NCI-H1694 treated with DMSO at 0.1 percent for 48 hours (cell line): ENCODE measurements at places on chromosomes 16 and 17.
A peak's percentile ranks its signal among the peaks of the same experiment; 100 is the strongest.

DNA sequence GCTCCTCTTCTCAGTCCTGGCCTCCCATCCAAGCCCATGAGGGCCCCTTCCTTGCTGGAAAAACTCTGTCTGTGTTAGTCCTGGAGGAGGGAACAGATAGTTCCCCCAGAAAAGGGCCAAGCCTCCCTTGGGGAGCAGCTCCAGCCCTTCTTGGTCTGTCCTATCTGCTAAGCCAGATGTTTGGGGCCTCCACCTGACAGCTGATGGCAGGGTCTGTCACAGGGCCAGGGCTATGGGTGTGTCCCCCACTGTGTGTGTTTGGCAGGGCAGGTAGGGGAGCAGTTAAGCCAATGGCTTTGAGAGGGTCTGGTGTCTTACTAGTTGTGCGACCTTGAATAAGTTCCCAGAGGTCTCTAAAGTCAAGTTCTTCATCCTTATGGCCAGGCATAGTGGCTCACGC is 13.6 kb upstream of the SLC4A1 start:
- no peak for DNase-seq

DNA sequence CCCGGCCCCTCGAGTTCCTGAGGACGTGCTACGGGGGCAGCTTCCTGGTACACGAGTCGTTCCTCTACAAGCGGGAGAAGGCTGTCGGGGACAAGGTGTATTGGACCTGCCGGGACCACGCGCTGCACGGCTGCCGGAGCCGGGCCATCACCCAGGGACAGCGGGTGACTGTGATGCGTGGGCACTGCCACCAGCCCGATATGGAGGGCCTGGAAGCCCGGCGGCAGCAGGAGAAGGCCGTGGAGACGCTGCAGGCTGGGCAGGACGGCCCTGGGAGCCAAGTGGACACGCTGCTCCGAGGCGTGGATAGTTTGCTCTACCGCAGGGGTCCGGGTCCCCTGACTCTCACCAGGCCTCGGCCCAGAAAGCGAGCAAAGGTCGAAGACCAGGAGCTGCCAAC is 21.4 kb downstream of the FLYWCH1 start:
- no peak for DNase-seq

- DNase-seq = no peak
These were observed 27.5 kb downstream of the GGA2 start for GRCh38 chr16:23482778-23483177.

DNA sequence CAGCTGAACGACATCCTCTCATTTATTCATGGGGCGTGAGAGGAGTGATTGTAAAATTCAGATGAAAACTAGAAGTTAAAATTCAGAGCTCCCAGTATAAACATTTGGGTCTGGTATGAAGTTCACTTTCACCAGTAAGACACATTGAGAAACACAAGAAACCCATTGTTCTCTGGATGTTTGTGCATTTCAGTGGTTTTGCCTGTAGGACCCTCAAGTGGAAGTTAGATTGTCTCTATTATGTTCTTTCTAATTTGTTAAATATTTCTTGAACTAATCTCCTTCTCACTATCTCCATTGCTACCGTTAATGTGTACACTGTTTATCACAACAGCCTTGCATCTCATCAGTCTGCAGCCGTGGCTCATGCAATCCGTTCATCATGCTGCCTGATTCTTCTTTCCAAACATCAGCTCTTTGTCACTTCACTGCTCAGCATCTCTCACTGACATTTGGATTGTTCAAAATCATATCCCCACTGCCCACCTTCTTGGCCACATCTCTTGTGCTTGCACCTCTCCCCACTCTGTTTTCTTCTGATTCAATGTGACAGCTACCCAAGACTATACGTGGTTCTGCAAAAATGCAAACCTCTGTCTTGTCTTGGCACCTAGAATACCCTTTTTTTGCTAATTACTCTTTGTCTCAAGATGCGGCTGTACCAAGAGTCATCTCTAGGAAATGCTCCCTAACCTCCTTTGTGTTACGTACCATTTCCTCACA is 49.5 kb downstream of the HLF start:
- no peak for DNase-seq

GRCh38 chr17:69088643-69089200 is 28.0 kb upstream of the ABCA9 start:
- no peak for DNase-seq

DNA sequence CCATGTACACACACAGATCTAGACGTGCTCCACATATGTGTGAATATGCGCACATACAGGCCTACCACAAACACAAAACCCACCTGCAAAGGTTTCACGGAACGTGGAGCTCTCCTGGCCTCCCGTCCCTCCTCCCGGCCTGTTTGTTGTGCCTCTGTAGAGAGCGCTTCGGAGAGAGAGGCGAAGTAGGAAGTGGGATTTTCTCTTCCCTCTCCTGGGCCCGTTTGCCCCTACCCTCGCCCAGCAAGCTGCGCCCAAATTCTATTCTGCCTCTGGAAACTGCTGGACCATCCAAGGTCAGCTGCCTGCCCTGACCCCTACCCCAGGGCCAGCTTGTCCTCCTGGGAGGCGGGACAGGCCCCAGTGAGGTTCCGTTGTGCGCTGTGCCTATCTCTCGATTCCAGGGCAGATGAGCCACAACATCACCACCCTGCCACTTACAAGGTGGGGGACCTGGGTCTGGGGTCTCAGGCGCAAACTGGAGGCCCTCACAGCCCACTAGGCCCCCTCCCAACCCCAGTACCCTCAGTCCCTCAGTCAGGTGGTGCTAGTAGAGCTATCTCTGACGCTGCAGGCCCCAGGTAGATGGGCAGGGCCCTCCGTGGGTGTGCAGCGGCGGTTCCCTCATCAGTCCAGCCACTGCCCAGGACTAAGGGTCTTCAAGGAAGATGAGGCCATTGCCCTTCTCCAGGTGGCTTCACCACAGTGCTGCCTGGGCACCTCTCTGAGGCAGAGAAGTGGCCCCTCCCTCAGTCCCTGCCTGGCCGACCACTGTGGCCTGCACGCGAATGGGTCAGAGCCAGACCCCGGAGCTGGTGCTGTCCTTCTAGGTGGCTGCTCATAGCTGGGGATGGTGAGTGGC is 54.2 kb downstream of the BEAN1 start:
- DNase-seq = no peak

- peak; percentile 3 for DNase-seq
These were observed 436.2 kb upstream of the ZFHX3 start for GRCh38 chr16:73483934-73484711.

DNA sequence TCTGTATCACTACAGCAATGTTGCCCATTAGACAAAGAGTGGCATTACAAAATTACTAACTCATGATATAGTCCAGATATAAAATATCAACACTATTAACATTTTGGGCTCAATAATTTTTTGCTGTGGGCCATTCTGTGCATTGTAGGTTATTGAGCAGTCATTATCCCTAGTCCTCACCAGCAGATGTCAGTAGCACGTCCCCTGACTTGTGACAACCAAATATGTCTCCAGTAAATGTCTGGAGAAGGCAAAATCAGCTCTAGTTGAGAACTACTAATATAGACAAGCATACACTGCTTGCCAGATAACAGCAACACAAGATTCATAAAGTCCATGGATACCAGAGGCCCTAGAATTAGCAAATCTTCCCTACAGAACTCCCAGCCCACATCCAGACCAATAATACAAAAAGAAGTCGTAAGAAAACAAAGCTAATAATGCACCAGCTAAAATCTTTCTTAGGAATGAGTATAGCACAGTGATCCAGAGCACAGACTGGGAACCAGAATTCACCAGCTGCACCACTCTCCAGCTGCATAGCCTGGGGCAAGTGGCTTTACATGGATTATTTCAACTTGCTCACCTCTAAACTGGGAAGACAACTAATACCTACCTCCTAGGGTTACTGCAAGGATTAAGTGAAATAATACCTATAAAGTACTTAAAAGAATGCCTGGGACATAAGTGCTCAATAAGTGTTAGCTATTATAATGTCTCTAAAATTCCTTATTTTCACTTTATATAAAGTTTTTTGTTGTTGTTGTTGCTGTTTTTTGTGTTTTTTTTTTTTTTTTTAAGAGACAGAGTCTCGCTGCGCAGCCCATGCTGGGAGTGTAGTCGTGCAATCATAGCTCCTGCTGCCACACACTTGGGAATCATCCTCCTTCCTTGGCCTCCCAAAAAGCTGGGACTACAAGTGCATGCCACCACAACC is 23.7 kb downstream of the HELZ start:
- DNase-seq = peak; percentile 53

GRCh38 chr16:450385-450784 is 24.9 kb downstream of the RAB11FIP3 start:
- no peak for DNase-seq

DNA sequence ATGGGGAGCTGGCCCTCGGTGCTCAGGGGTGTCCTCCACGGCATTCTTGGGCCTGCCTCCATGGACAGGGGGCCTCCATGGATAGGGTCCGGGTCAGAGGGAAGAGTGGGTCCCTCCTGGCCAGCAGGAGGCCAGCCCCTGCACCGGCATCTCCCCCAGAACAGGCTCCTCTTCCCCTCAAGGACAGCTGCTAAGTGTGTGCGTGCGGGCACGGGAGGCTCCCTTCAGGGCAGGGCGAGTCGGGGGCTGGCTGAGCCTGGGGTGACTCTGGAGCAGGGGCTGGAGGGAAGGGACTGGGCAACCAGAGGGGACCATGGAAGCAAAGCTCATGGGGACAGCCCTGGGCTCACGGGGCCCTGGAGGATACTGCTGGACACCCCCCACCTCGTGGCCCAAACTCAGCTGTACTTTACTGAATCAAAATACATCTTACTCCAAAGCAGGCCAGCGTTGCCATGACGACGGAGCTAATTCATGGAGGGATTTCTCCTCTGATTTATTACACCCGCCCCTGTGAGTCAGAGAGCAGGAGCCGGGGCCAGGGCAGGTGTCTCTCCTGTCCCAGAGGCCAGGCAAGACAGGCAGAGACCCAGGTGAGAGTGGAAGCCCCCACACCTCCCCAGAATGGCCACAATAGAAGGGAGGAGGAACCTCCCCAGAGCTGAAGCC is 2.1 kb downstream of the CASKIN1 start:
- DNase-seq = no peak

- peak; percentile 54 for DNase-seq
These were observed 3.9 kb downstream of the VPS35L start for GRCh38 chr16:19559242-19559910.

GRCh38 chr17:42618442-42619150 is 9.1 kb downstream of the TUBG1 start:
- DNase-seq = peak; percentile 7

GRCh38 chr17:14306596-14306995 is 5.7 kb downstream of the HS3ST3B1 start:
- no peak for DNase-seq

DNA sequence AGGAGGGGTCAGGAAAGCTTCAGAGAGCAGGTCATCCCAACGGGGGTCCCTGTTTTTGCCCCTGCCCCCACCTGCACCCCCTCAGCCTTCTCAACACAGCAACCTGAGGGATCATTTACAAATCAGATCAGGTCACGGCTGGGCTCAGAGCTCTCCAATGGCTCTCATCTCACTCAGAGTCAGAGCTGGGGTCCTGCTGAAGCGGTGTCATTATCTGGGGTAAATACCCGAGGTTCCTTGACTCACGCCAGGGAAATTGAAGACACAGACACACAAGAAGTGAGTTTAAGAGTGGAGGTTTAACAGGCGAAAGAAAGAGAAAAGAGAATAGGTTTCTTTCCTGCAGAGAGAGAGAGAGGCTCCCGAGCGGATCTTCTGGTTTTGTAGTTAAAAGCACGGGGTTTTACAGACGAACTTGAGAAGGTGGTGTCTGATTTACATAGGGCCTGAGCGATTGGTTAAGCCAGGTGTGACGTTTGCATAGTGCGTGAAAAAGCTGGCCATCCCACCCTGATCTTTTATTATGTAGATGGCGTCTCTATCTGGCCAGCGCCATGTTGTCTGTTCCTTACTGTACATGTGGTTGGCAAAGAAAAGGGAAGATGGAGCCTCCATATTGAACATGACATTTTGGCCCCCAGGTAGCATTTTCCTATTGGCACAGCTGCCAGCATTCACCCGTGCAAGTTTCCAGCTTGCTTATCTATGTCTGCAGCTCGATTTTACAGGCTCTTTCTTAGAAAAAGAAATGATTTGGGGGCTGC is 51.4 kb downstream of the WSB1 start:
- no peak for DNase-seq

DNA sequence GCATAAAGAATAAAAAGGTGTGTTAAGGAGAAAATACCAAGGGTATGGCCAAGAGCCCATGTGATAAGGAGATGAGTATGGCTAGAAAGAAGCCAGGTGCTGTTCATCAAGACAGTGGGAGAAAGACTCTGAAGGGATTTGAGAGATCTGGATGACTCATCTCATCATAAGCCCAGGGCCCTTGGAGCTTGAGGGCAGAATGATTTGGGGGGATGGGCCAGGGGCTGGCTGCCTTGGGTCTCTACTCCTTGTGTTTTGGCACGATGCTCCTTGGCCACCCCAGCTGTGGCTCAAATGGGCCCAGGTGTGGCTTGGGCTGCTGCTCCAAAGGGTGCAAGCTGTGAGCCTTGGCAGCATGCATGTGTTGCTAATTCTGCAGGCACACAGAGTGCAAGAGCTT is 14.5 kb upstream of the TNFRSF13B start:
- no peak for DNase-seq

DNA sequence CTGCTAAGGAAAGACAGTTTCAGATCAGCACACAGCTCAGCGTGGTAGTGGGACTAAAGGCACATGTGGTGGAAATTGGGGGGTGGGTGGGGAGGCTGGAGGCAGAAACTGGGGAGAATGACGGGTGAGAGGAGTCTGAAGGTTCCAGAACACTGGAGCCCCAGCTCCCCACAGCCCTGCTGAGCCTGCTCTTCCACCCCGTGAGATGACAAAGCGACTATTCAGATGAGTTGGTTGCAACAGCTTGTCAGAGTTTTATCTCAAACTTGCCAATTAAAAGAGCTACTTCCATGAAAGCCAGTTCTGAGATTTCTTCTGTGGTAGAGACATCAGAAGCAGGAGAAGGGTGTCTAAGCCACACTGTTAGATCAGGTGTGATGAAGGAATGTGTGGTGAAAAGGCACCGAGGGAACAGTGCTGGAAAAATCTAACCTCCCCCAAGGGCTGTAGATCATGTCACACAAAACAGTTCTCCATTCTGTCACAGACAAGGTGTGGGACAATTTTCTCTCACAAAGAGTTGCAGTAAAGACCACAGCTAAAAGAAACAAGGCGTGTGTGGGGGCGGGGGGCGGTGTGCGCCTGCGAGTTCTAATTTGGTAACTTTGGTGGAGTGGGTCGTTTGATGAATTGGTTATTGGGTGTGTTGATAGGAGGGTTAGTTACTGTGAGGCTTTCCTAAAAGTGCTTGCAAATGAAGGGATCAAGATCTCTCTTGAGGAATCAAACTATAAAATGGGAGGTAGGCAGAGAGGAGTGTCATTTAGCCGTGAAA is 39.0 kb downstream of the CCDC182 start:
- DNase-seq = no peak

- DNase-seq = no peak
These were observed at the start of gene TMEM114 for GRCh38 chr16:8589900-8590688. Gene TMEM114 (minus strand): TSS chr16:8590511. CDS start chr16:8589838, 673 bp downstream.
